NCI-H526 (cell line): ENCODE measurements at places on chromosomes 3 and 15.

DNA sequence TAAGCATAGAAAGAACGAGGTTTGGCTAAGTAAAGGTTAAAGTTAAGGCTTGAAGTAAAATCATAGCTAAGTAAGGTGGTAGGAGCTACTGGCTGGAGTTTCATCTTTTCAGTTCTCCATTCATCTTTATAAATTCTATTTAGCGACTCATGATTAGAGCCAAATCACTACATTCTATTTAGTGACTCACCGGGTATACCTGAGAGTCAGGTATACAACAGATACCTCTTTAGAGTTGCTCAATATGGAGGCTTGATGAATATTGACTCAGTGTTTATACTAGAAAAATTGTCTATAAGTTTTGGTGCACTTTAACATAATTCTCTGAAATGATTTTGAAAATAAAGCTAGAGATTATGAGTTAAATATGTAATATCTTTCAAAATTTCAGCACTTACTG lies 328.8 kb upstream of the GRM7 start:
- no peak for DNase-seq

- no peak for DNase-seq
Measured at GRCh38 chr3:43953814-43954692, 263.3 kb downstream of the ABHD5 start.

GRCh38 chr15:66040211-66040892 lies 171.1 kb downstream of the RAB11A start:
- DNase-seq: no peak

DNA sequence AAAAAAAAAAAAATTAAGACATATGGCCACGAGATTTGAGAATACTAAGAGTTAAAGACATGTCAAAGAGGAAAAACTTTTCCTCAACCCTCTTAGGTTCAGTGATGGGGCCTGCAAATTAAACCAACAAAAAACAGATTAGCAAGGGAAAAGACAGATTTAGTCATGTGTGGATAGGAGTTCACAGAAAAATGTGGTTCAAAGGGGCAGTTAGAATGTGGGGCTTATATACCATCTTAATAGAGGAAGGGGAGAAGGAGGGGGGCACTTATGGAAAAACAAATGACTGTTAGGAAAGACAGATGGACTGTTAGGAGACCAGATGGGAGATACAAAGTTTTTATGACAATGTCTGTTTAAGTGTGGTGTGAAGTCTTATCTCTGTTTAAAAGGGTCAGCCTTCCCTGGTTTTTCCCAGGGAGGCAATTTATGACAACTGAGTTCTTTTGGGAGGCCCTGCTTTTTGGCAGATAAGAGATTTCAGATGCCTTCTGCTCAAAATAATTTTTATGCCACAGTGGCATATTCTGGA lies 68.7 kb upstream of the FURIN start:
- DNase-seq: no peak

DNA sequence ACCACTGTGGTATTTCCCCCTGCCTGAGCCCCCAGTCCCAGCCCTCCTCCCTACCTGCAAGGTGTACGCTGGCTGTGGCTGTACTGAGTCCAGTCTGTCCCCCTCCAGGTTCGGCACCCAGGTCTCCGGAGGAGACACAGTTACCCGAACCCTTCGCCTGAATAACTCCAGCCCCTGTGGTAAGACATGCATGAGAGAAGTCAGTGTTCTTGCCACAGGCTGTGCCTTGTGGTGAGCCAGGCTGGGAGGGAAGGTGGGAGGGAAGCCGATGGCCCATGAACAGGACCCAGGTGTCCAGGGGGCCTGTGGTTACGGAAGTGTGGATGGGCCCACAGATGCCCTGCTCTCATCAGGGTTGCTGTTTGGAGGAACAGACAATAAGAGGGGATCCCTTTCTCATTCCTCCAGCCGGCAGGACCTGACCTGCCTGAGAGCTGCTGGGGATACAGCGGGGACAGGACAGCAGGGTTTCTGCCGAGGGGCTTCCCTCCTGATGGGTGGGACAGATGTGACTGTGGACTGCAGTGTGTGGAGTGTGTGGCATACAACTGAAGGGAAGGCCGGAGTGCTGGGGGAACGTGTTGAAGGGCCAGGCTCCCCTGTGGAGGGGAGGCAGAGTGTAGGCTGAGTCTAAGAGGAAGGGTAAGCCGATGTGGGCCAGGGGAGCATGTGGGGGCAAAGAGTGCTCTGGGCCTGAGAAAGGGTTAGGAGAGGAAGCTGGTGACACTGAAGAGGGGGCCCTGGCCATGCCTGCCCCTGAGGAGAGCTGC lies 21.9 kb downstream of the ACAA1 start:
- no peak for DNase-seq

- DNase-seq: no peak
Measured at GRCh38 chr3:150131663-150132062, 161.0 kb upstream of the PFN2 start.

DNA sequence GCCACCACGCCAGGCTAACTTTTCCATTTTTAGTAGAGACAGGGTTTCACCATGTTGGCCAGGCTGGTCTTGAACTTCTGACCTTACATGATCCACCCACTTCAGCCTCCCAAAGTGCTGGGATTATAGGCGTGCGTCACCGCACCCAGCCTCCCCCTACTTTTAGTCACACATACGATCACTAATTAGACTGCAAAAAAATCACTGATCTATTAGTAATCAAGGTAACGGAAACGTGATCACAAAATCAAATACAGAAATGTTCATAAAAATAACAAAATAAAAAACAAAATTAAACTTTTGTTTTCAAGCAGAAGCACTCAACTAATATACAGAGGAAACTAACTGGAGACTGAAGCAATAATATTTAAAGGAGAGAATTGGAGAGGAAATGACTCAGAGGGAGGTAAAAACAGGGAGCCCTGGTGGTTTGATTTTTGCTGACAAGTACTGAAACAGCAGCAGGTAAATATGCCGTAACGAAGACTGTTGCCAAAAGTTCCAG lies 4.6 kb downstream of the WDR53 start:
- no peak for DNase-seq

DNA sequence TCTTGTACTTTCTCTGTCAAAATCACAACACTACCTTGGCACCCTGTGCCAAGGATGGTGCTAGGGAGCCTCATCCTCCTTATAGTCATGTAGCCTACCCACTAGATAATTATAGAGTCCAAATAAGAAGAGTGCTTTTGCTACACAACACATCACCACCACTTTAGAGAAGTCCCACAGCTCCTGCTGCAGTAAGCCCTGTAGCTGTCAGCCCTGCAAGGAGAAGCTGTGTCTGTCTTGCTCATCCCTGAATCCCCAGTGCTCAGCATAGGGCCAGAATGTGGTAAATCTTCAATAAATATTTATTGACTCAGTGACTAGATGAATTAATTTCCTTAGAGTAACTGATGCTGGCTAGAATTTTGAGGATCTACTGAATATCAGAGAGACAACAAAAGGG lies 190.8 kb downstream of the ZNF621 start:
- no peak for DNase-seq

GRCh38 chr15:98954411-98954810 lies 53.2 kb downstream of the PGPEP1L start:
- no peak for DNase-seq

GRCh38 chr3:142003291-142003690 lies 126.8 kb downstream of the ATP1B3 start:
- no peak for DNase-seq

- DNase-seq: no peak
Measured at GRCh38 chr15:42198516-42198915, 9.6 kb downstream of the VPS39 start.

- no peak for DNase-seq
Measured at GRCh38 chr3:114929971-114930732, 216.9 kb downstream of the ZBTB20 start.

DNA sequence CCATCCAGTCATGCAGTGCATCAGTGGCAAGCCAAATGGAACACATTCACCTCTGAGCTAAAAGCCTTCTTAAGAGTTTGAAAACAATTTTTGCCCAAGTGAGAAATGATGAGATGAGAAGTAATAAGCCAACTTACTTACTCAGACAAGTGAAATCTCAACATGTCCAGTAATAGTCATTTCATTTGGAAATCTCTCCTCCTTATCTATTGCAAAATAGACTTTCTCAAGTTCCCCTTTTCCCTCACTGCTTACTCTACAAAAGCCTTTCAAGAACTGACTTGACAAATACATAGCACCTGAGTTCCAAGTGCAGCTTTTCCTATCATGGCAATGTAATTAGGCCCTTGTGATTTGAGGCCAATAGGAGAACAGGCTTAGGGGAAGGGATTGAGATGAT lies 282.3 kb downstream of the SLC9A9 start:
- no peak for DNase-seq

DNA sequence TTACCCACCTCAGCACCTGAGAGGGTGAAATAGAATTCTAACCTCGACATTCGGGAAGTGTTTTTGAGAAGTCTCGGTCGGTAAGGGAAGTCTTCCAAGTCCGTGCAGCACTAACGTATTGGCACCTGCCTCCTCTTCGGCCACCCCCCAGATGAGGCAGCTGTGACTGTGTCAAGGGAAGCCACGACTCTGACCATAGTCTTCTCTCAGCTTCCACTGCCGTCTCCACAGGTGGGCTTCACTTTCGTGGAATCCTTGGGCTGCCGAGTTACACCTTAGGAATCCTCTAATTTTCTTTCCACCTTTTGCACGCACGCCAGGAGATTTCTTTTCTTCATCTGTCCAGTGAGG lies 775 bp downstream of the CCNDBP1 start:
- DNase-seq: no peak

- peak; percentile 13 for DNase-seq
Measured at GRCh38 chr3:29156086-29156715, 124.7 kb upstream of the RBMS3 start.
